Naive thymus-derived CD4-positive, alpha-beta T cell (primary cell): ENCODE measurements at places on chromosomes 7 and 10. TPM values are rescaled to one million over a fixed set of nuclear protein-coding genes. Genes with fewer than 3 reads are reported as not detected.

- H3K4me3 ChIP-seq: no peak overlapping the region
- no peaks in the 10 kb centered on the region for H3K27me3 ChIP-seq
- no peaks in the 10 kb centered on the region for H3K36me3 ChIP-seq
- H3K4me1 ChIP-seq: no peaks in the 10 kb centered on the region
- no peak for DNase-seq
- H3K27ac ChIP-seq: no peak overlapping the region
These were observed 129.7 kb downstream of the EPC1 start for GRCh38 chr10:32217216-32217615.

DNA sequence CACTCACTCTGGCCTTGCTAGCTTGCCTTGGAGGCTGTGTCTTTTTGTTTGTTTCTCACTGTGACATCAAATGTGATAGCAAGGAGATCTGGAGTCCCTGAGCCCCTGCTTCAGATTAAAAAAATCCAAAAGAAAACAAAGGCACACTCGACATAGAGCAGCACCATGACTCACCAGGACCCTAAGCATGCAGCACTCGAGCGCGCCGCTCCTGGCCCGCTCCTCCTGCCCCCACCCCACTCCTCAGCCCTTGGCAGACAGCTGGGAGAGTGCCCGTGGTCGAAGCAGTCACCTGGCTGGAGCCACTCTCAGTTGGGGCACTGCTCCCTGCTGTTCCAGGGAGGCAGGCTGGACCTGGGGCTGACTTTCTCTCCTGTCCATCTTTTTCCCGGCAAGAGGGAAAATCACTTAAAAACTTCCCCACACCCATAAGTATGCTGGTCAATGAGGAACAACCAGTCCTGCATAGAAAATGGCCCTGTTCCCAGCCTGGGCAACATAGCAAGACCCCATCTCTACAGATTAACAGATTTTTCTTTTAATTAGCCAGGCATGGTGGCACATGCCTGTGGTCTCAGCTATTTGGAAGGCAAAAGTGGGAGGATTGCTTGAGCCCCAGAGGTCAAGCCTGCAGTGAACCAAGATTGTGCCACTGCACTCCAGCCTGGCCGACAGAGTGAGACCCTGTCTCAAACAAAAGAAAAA, 128.4 kb downstream of the PAXIP1 start:
- no peak overlapping the region for H3K4me3 ChIP-seq
- DNase-seq: no peak
- H3K36me3 ChIP-seq: no peaks in the 10 kb centered on the region
- no peak overlapping the region for H3K27ac ChIP-seq

GRCh38 chr7:128131731-128132130, 100.5 kb upstream of the LRRC4 start:
- H3K27ac ChIP-seq: no peak overlapping the region
- H3K4me3 ChIP-seq: no peak overlapping the region
- H3K36me3 ChIP-seq: no peaks in the 10 kb centered on the region
- peaks cover 12% of the 10 kb centered on the region for H3K4me1 ChIP-seq

- no peak overlapping the region for H3K4me3 ChIP-seq
- H3K27me3 ChIP-seq: no peaks in the 10 kb centered on the region
- H3K27ac ChIP-seq: no peak overlapping the region
- no peaks in the 10 kb centered on the region for H3K36me3 ChIP-seq
- H3K4me1 ChIP-seq: no peaks in the 10 kb centered on the region
These were observed 57.3 kb upstream of the CAPZA2 start for GRCh38 chr7:116805100-116805544.

- no peaks in the 10 kb centered on the region for H3K36me3 ChIP-seq
- no peak overlapping the region for H3K27ac ChIP-seq
- H3K27me3 ChIP-seq: no peaks in the 10 kb centered on the region
- peaks cover 6% of the 10 kb centered on the region for H3K4me1 ChIP-seq
These were observed 40.7 kb downstream of the SGMS1 start for GRCh38 chr10:50582766-50583762.

Gene ACTR3C
- 4.8 TPM for polyA plus RNA-seq

Gene TPK1
- polyA plus RNA-seq: 19.8 TPM

Gene ZNF488
- not detected for polyA plus RNA-seq

Gene DPP6
- not detected for polyA plus RNA-seq

Gene VSTM4
- polyA plus RNA-seq: not detected

Gene GIMAP5
- polyA plus RNA-seq: 819 TPM
